ENCODE measurements at places on chromosomes 1 and 21.
A peak's percentile ranks its signal among the peaks of the same experiment; 100 is the strongest.

DNA sequence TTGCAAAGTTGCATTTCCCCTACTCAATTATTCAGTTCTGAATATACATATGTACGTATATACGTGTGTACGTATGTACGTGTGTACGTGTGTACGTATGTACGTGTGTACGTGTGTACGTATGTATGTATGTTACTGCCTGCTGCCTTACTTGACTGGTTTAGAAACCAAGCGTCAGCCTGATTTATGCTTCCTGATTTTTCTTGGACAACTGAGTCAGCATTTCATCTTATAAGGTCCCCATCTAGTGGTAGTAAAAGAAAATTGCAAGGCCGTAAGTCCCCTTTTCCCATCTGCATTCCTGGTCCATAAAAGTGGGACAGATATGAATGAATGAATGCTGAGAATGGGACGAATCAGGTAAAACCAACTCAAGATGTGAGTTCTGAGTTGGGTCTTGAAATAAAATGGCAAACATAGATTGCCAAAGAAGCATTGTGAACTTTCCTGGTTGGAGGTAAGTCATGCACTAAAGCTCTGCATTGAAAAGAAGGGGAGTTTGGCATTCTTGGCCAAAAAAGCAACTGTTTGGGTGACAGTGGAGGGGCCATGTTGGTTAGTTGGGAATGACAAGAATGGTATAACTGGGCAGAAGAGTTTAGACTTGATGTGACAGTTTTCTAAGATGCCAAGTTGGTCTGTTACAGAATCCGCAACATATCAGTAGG is 76.4 kb upstream of the DNAH14 start:
- no peak for DNase-seq

DNA sequence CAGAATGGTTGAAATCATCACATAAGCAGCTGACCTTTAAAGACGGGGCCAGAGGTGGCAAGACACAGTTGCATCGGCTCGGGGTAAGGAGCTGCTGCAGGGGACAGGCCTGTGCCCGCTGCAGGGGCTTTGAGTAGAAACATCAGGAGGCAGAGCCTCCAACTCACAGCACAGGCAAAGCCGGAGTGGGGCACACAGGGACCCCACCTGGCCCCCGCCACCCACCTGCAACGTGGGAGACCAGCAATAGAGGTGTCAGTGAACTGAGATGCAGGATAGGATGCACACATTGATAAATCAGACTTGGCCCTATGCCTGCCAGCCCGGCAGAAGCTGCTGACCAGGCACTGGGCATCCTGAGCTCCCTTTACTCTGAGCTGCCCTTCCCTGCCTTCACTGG is 257.2 kb downstream of the NPHP4 start:
- no peak for DNase-seq

DNA sequence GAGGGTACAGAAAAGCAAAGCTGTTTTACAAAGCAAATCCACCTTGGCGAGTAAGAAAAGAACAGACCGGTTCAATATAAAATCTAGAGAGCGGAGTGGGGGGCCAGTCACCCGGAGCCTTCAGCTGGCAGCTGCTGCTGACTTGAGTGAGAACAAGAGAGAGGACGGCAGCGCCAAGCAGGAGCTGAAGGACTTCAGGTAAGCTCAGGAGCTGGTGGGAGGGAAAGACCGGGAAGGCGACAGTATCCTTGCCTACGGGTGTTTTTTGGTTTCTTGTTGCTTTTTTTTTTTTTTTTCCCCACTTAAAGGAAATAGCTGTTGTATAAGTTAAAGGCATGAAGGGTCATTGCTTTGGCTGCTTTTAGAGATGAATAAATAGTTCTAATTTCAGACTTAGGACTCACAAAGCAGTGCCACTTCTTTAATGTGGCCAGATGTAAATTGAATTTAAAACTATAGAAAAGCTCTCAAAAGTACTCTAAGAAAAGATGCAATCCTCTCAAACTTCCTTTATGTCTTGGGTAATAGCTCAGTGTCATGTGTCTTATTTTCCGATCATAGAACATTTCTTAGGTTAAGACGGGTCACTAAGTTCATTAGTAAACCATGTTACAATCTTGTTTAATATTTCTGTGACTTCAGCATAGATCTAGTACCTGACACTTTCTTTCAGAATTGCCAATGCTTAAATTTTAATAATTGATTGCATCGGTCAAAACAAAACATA is 82.8 kb downstream of the PRDM2 start:
- DNase-seq: no peak

- peak; percentile 73 for DNase-seq
Observed at GRCh38 chr1:22749919-22750684, 39.5 kb downstream of the EPHB2 start.

GRCh38 chr1:203281033-203281432 is 24.3 kb upstream of the BTG2 start:
- no peak for DNase-seq

DNA sequence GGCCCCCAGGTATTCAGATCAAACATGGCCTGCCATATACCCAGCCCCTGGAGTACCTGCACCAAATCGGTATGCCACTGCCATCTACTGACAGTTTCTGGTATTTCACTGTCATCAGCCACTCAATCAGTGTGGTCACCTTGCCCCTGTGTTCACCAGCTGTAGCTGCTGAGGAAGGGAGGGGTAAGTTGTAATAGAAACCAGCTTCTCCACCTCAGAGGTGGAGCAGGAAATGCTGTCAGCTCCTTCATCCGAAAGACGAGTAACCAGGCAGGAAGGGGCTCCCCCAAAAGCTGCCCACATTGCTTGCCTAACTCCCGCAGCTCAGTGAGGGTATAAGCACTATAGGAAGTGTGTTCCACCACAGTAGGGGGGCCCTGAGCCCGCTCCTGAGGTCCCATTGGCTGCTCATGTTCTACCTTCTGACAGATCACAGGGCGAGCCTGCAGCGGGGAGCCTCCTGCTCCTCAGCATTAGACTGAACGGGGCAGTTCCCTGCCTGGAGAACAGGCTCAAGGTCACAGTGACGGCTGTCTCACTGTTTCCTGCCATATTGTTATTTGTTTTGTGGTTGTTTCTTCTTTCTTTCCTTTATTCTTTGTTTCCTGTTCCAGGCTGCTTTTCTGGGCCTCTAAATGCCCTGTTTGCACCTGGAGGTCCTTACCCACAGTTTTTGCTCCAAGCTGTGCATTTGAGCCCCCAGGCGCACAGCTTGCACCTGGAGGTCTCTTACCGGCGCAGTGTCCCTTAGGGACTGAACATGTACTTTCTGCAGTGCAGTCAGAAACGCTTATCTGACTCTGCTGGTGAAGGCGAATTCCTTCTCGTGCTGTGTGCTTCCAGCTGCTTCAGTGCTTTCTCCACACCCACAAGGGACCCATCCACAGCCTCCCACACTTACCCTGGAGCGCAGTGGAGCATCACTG is 1638.3 kb downstream of the MRPL39 start:
- no peak for DNase-seq

GRCh38 chr1:39952359-39953110 is 2.4 kb upstream of the MFSD2A start:
- no peak for DNase-seq

DNA sequence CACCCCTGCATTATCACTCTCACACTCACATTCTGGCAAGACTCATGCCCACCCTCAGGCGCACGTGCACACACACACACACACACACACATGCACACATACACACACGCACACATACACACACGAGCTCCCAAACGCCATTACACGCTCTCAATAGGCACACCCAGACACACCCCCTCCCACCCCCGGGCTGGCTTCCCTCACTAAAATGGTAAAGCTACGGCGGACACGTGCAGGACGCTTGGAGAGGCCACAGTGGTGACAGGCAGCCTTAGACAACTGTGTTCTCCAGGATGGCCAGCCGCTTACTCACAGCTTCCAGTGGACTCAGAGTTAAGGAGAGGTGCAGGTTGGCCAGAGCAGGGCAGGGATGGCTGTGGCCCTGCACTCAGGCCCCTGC is 10.1 kb downstream of the MATN1 start:
- no peak for DNase-seq

- no peak for DNase-seq
Observed at GRCh38 chr1:190258003-190258402, 219.7 kb downstream of the BRINP3 start.

DNA sequence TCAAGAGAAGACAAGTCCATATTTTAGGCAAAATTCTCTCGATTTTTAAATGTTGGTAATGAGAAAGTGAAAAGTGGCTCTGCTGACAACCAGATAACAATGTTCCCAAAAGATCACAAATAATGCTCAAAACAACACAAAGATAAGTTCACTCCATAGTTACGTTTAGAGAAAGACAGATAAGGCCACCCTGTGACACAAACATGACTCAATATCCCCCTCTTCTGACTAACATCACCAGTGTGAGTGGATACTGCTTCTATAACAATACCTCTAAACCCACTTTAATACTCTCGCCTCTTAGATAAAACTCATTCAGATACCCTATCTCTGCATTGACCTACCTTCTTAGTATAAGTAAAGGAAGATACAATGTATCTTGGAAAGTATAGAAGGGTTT is 51.2 kb upstream of the RGS7 start:
- DNase-seq: no peak

GRCh38 chr1:155321639-155322503 is 1.2 kb downstream of the RUSC1 start:
- peak; percentile 66 for DNase-seq

- DNase-seq: no peak
Observed at GRCh38 chr1:99268021-99268420, 3.7 kb downstream of the PLPPR4 start.

GRCh38 chr1:165928075-165928731 is 100.8 kb downstream of the UCK2 start:
- no peak for DNase-seq

DNA sequence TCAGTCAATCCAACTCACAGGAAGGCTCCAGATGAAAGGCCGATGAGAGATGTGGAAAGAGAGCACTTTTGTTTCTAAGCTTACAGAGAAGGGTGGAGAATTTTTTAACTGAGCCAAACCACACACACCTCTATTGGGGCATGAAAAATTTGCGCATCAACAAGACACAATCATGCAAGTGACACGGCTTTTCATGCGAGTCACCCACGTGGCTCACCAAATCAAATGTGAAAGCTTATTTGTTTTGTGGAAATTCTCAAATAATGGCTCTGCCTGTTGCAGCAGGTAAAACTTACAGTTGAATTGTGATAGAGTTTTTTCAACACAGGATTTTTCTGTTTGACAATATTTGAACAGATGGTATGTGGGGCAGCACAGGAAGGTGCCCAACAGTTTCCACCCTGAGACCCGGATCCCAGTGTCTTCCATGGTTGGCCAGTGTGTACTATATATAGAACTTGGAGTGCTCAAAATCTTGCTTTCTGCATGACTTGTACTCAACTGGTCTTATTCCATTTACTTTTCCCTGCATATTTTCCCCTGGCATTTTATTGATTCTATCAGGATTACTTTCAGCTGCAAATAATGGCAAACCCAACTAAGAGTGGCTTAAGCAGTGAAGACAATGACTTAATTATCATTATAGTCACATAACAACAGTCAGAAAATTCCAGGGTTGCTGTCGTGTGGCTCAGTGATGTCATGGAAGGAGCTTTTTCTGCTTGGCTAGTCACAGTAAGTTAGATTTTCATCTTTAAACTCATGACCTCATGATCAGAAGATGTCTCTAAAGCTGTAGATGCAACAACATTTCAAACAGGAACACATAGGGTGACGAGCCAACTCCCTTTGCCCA is 90.6 kb upstream of the SIM2 start:
- DNase-seq: no peak

DNA sequence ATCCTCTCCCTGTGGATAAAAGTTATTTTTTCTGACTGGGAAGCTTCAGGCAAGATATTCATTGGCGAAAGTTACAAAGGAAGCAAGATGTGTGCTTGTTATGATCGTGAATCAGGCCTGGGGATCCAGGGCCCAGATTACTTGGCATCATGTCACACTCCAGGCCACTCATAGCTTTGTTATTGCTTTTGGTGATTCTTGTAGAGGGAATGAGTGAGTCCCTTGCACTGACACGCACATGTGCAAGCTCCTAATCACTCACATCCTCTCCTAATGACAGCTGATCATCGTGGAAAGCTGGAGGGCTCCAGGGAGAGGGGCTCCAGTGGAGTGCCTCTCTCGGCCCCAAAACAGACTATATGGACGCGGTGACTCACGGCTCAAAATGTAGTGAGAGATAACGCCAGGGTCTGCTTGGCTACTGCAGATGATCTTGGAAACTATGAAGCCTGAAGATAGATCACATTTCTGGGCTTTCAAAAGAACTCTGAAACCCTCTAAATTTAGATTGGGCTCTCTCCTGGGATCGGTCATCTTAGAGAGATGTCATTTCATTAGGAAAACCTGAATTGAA is 481.1 kb upstream of the USP24 start:
- DNase-seq: peak; percentile 78

GRCh38 chr1:22053017-22053860 is 730 bp downstream of the CDC42 start:
- DNase-seq: peak; percentile 80

- peak; percentile 86 for DNase-seq
Observed at GRCh38 chr1:160206036-160206389, 829 bp downstream of the PEA15 start.

GRCh38 chr1:112720800-112721199 is 5.7 kb upstream of the PPM1J start:
- no peak for DNase-seq

- DNase-seq: no peak
Observed at GRCh38 chr1:199742547-199742946, 285.0 kb upstream of the NR5A2 start.

DNA sequence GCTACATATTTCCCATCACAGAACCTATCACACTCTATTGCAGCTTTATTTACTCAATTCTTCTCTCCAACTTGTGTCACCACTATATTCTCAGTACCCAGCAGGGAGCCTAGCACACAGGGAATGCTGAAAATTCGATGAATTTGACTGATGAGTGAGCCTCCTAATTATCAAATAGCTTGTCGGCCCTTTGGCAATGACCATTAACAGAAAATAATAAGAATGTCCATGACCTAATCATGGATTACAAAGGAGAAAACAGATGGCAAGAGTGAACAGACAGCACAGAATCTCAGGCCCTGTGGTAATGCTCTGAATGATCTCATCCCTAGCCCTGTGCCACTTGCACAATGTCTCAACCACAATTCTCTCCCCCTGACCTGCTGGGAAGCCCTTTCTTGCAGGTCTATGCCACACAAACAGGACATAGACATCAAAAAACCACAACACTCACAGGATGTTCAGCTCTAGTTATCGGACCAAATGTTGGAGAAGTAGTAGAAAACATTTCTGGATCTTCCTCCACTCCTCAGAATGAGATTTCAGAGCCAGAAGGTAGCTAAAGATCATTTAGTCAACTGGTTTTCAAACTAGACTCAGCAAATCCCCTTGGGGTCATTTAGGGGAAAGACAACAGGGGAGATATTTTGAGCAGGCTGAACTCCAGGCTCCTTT is 68.4 kb downstream of the LUZP1 start:
- peak; percentile 69 for DNase-seq

GRCh38 chr21:32457360-32457840 is 44.9 kb downstream of the EVA1C start:
- peak; percentile 78 for DNase-seq

DNA sequence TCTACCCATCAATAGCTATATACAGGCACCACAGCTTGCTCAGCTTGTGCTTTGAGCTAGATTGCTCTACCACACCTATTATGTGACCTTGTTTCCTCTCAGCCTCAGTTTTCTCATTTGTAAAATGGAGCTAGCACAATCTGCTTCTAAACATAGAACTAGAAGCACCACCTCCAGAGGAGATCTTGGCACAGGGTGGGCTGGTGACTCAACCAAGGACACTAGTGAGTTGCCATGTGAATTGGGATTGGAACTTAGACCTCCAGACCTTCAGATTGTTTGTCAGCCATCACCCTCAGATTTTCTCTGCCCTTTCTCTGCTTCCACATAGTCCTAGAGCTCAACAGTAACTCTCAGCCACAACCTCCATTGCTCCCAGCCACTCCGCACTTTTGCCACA is 3.0 kb upstream of the MACO1 start:
- DNase-seq: no peak

- no peak for DNase-seq
Observed at GRCh38 chr1:39488012-39488545, 3.4 kb upstream of the BMP8A start.
